Stimulated activated naive CD8-positive, alpha-beta T cell treated with anti-CD3 and anti-CD28 coated beads, Interleukin-15, Interleukin-2, amounts not matched to agents 100 U/mL and 50 U/mL, for 24 hours (primary cell): ENCODE measurements at places on chromosomes 6 and 20.

DNA sequence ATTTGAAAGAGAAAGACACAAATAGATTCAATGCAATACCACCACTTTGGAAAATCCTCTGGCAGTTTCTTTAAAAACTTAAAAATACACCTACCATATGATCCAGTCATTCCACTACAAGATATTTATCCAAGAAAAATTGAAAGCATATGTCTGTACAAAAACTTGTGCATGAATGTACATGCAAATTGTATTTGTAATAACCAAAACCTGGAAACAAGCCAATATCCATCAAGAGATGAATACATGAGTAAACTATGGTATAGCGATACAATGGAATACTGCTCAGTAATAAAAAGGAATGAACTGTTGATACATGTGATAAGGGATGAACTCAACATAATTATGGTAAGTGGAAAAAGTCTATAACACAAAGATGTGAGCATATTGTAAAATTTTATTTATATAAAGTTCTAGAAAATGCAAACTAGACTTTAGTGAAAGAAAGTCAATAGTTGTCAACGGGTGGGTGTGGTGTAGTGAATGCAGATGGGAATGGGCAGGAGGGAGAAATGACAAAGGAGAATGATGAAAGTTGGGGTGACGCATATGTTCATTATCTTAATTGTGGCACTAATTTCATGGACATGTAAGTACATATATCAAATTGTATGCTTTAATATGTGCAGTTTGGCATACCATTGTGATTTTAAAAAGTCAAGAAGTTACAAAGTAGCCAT, 347.5 kb downstream of the SAMD5 start:
- no peak for DNase-seq

GRCh38 chr20:57091748-57092111, 174.7 kb downstream of the BMP7 start:
- no peak for DNase-seq

DNA sequence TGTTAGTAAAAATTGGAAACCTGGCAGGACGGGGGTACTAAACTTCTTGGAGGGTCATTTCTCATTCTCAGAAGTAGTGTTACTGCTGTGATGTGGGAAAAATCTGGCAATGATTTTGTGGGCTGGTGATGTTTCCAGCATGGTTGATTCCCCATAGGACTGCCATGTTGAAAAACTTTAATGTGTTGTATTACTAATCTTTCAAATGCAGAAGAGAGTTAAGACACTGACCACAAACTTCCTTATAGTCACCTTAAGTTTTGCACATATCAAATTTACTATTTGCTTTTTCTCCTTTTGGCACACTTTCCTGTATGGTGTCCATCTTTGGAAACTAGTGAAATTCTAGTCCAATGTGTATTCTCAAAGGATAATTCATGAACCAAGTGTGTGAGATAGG, 236.2 kb upstream of the TAB2 start:
- no peak for DNase-seq

GRCh38 chr6:44829836-44830235, 442.3 kb downstream of the CDC5L start:
- no peak for DNase-seq
